ENCODE measurements at places on chromosomes 13 and 19.

- DNase-seq, result peak; percentile 84
These were observed at the start of gene SSBP4 for GRCh38 chr19:18419195-18419698. Gene SSBP4 (plus strand): TSS chr19:18419398. CDS start chr19:18419649, 251 bp downstream.

GRCh38 chr13:32164622-32165268, 133.2 kb downstream of the FRY start:
- peak; percentile 80 for DNase-seq

GRCh38 chr19:13956365-13956744, 4.0 kb downstream of the DCAF15 start:
- no peak for DNase-seq

- DNase-seq, result no peak
These were observed 86.5 kb downstream of the RYR1 start for GRCh38 chr19:38519988-38520387.

- DNase-seq, result no peak
These were observed 6.3 kb downstream of the SIGLEC10 start for GRCh38 chr19:51410950-51411748.

DNA sequence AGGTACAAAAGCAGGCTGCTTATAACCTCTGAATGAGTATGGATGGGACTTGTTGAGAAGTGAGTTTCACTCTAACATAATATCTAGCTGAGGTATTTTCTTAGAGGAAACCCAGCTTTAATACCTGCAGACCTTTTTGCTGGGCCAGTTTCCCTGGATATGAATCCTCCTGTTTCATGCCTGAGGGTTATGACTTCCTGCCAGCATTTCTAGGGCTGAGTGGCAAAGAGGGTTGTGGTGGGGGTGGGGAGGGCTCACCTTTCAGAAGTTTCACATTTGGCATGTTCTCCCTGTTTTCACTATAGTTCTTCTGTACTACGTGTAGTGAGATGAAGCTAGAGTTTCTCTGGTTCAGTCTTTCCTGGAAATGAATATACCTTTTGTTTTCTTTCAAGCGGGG, 73.7 kb downstream of the LACC1 start:
- DNase-seq, result no peak

DNA sequence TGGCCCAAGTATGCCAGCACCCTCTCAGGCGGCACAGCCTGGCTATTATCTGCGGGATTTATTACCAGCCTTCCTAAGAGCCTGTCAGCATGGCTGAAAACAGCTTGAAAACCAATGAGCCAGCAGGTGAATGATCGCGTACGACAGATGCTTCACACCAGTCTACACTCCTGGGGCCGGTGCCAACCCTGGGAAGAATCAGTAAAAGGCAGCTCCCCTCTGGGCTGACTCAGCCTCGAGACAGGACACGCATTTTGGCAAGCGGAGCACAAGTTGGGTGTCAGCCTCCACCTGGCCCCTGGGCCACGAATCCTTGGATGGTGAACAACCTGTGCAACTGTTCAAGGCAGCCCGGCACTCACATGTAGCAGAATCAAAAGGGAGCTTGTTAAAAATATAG, 15.6 kb downstream of the EMP3 start:
- DNase-seq, result peak; percentile 39

DNA sequence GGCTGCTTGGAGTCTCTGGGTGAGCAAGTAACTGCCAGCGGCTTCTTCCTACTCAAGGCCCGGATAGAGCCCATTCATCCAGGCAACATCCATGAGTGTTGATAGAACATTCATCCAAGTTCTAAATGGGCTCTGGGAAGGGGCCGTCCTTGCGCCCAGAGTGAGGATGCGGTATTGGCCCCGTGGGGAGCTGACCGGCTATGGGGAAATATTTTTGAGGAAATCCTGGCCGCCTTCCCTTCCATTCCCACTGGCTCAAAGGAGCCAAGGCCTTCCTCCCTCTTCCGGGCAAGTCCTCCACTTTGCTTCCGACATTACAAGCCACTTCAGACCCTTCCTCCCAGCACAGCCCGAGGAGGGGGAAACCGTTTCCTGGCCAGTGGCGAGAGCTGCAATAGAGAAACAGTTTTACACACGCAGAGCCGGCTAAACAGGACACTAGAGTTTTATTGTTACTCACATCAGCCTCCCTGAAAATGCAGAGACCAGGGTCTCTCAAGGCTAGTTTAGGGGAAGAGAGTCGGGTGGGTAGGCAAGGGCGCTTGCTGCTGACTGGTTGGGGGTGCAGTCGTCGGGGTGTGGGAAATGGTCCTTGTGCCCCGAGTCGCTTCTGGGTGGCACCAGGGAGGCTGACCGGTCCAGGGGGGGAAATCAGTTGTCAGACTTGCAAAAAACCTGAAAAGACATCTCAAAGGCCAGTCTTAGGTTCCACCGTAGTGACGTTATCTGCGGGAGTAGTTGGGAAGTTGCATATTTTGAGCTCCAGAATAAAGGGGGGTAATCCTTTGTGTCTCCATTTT, 37.5 kb downstream of the C13orf46 start:
- no peak for DNase-seq

- DNase-seq, result peak; percentile 38
These were observed 4.5 kb upstream of the SHISA7 start for GRCh38 chr19:55447421-55448174.

DNA sequence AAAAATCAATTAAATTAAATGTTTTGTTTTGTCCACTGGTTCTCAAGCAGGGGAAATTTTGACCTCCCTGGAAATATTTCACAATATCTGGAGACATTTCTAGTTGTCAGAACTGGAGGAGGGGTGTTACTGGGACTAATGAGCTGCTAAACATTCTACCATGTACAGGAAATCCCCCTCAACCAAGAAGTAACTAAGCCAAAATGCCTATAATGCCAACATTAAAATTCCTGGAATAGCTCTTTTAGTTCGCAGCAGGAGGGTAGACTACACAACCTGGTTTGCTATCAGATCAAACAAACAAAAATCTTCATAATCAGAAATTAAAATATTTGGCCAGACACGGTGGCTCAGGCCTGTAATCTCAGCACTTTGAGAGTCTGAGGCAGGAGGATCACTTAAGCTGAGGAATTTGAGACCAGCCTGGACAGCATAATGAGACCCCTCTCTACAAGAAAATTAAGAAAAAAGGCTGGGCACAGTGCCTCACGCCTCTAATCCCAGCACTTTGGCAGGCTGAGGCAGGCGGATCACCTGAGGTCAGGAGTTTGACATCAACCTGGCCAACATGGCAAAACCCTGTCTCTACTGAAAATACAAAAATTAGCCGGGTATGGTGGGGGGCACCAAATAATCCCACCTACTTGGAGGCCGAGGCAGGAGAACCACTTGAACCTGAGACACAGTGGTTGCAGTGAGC, 13.7 kb upstream of the SMARCA4 start:
- DNase-seq, result no peak

Measured in NB4 (cell line).